ENCODE measurements at places on chromosomes 6 and 20.

DNA sequence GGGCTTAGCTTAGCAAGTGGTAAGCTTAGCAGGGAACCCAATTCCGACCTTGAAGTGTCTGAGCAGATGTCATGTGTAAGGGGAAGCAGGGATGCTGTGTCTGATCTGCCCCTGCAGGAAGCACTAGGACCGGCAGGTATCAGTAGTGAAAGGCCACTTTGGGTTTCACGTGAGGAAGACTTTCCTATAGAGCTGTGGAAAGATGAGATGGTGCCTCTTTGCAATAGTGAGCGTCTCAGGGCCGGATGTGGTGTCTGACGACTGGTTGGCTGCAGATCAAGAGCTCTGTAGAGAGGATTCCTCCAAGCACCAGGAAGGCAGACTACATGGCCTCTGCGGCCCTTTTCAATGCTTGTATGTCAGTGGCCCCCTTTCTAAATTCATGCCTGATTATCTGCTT is 98.3 kb downstream of the TIAM2 start:
- DNase-seq, result no peak

GRCh38 chr6:31152781-31153180 is 4.8 kb downstream of the CCHCR1 start:
- no peak for DNase-seq

DNA sequence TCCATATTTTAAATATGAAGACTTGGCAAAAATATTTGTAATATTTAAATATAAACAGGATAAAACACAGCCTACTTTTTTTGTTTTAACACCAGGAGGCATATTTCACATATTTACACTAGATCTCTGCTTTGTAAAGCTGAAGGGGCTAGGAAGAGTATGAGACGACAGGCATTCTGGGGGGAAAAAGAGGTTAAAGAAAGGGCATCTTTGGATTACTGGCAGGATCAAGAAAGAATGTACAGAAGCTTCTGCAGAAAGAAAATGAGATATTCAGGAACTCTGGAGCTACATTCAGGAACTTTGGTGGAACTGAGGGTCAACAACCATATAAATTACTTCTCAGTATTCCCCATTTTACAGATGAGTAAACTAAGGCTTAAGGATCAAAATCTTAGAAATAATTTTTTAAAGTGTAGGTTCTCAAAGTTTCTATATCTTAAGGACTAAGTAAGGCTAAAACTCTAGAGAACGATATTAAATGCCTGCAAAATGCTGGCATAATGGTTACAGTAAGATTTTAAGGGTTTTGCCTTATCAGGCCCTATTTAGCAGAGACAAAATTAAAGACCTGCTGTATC is 156.5 kb downstream of the CDK19 start:
- DNase-seq, result no peak

- DNase-seq, result no peak
These were observed 79.5 kb upstream of the PREP start for GRCh38 chr6:105482227-105482844.

DNA sequence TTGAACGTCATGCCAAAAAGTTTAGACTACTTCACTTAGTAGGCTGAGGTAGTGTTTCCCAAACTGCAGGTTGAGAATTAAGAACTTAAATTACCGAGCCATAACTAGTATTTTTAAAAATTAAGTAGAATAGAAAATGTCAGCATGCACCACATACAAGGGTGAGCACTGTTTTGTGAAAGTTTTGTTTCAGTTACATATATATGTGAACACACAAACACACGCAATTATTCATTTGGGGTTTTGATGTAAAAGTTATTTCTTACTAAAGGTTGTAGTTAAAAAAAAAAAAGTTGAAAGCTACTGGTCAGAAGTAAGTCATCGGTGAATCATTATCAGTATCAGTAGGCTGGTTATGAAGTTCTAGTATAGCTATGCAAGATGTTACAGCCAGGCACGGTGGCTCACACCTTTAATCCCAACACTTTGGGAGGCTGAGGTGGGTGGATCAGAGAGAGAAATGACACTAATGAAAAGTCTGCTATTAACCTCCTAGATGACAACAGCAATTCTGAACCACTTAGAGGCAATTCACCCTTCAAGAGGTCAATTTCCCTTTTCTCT is 24.1 kb downstream of the FASTKD5 start:
- DNase-seq, result no peak

GRCh38 chr6:40476673-40477072 is 110.5 kb downstream of the LRFN2 start:
- DNase-seq, result no peak

DNA sequence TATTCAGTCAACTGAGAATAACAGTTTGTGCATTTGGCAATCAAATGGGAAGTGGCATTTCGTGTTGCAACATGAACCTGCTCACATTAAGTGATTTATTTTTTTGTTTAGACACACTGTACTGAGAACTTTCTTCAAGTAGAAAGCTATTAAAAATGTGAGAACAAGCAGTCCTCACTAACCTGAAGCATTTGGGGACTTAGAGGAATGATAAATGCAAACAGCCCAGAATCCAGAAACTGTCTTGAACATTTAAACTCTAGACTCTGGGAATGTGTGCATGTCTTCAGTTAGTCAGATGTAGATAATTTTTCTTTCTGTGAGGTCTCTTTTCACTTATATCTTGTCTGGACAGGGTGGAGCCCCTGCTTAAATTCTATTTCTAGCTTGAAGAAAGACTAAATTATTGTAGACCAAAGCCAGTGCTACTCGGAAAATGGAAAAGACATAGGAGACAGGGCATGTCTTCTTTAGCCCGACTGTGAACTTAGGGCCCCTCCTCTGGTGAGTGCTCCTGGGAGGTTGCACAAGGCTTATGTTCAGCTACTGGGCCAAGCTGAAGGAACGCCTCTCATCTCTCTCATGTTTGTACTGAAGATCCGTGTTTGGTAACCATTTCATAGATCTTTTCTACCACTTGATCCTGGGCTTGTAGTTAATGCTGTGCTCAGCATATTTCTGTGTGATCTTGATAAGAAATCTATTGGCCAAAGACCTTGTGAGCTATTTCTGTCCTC is 70.1 kb downstream of the SLX4IP start:
- no peak for DNase-seq

GRCh38 chr6:21190701-21191100 is 402.9 kb upstream of the SOX4 start:
- no peak for DNase-seq

- no peak for DNase-seq
These were observed 352.4 kb downstream of the TBC1D32 start for GRCh38 chr6:120981835-120982234.

DNA sequence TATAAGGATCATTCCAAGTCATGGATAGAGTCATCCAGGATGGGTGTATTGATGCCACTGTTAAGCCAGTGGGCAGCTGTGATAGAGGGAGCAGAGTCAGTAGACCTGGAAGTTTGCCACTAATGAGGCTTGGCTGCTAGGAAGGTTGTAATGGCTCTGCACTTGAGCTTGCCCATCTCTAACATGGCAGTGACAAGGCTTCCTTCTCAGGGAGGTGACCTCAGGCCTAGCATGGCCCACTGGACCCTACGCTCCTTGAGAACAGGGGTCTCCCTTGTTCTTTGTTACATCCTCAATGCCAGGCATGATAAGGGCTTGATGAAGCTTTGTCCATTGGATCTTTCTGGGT is 155.1 kb downstream of the CD83 start:
- DNase-seq, result no peak

GRCh38 chr6:33952016-33952415 is 148.2 kb upstream of the MLN start:
- DNase-seq, result no peak

GRCh38 chr6:117228202-117228601 is 37.2 kb upstream of the VGLL2 start:
- DNase-seq, result no peak

GRCh38 chr6:71642120-71642519 is 244.2 kb upstream of the RIMS1 start:
- no peak for DNase-seq

- DNase-seq, result no peak
These were observed 118.0 kb upstream of the CD93 start for GRCh38 chr20:23203951-23204730.

DNA sequence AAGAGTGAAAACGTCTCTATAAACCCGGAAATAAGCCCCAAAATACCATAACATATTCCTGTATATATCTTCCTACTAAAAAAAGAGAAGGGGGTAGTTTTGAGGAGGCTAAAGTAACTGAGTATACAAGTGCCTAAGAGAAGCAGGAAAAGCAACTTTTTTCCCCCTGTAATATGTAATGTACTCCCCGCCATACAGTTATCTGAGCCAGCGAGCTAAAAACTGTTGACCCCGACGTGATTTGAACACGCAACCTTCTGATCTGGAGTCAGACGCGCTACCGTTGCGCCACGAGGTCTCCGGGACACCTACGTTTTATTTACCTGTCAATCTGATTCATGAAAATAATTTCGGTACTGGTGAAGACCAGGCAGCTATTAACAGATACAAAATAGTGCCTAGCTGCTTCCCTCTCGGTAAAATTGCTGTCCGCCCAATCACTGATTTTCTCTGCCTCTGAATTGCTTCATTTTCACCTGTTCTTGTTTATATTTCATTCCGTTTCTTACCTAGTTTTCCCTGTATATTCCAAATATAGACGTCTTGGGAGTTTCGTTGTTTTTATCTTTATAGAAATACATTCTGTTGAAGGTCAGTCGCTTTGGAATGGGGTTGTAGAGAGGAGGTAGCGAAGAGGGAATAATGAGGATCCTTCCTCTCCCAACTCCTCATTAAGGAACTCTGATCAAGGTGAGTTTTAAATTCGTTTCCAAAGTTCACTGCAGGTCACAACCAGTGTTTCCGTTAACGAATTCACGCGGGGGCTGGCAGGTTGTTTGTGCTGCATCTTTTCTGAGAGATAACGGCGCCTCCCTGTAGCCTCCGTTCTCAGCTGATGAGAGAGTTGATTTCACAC is 33.6 kb upstream of the BTN3A2 start:
- DNase-seq, result no peak

- DNase-seq, result no peak
These were observed 8.7 kb downstream of the CTNNBL1 start for GRCh38 chr20:37702403-37703034.

- no peak for DNase-seq
These were observed 129.8 kb downstream of the PREX1 start for GRCh38 chr20:48697845-48698491.

GRCh38 chr20:60806354-60806753 is 445.7 kb upstream of the CDH4 start:
- DNase-seq, result no peak

- no peak for DNase-seq
These were observed 227.1 kb downstream of the ANKRD60 start for GRCh38 chr20:58001381-58001780.

DNA sequence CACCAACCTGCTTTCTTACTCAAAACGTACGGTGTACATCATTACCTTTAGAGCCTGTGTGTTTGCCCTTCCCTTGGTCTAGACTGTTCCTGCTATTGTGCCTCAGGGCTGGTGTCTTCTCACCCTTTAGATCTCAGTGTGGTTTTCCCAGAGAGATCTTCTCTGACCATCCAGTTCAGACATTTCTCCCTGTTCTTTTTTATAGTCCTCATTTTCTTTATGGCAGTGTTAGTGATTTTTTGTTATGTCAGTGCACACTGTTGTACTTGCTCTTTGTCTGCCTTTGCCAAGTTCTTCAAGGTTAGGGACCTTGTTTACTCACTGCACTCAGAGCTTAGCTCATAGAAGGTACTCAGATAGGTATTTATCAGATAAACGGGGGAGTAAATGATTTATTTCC is 82.8 kb downstream of the ATRN start:
- no peak for DNase-seq

- no peak for DNase-seq
These were observed 15.7 kb upstream of the NHSL1 start for GRCh38 chr6:138514860-138515540.

GRCh38 chr20:39581034-39581433 is 618.9 kb downstream of the DHX35 start:
- DNase-seq, result no peak

- no peak for DNase-seq
These were observed 59.9 kb downstream of the NUDT3 start for GRCh38 chr6:34332251-34333198.

DNA sequence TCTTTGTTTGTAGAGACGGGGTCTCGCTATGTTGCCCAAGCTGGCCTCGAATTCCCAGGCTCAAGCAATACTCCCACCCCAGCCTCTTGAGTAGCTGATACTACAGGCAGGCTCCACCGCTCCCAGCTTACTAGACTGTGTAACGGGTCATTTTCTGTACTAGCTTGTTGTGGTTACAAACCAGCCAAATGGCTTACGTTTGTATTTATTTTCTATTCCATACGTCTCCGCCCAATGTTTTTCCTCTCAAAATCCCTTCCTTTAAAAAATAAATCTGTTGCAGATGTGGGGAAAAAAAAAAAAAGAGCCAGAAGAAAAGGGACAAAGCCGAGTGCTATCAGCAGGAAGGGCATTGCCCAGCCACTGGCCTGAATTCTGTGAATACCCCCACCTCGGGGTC is 41.6 kb downstream of the PRND start:
- no peak for DNase-seq

- no peak for DNase-seq
These were observed 84.8 kb downstream of the TRERF1 start for GRCh38 chr6:42366999-42367352.

DNA sequence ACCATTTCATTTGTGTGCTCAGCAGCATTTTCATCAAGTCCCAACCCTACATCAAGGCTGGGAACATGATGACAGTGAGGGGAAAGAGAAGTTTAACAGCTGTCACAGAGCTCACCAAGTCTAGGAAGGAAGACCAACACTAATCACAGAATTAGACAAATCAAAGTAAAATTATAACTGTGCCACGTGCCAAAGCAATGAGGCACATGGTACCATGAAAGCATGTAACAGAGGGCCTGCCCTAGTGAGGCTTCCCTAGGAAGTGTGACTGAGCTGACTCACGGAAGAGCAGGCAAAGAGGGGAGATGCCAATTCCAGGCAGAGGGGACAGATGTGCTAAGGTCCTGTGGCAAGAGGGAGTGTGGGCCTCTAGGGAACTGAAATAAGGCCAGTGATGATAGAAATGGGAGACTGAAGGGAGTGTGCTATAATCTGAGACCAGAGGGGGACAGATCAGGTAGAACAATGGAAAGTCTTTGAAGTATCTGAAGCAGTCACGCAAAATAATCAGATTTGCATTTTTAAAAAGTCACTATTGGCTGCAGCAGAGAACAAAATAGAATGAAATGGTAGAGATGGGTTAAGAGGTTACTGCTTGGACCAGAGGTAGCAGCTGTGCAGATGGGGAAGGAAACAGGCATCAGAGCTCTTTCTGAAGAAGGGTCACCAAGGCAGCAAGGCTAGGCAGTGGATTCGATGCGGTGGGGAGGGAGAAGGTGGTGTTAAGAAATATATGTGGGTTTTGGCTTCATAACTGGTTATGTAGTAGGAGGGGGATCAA is 86.8 kb downstream of the GPR6 start:
- no peak for DNase-seq

DNA sequence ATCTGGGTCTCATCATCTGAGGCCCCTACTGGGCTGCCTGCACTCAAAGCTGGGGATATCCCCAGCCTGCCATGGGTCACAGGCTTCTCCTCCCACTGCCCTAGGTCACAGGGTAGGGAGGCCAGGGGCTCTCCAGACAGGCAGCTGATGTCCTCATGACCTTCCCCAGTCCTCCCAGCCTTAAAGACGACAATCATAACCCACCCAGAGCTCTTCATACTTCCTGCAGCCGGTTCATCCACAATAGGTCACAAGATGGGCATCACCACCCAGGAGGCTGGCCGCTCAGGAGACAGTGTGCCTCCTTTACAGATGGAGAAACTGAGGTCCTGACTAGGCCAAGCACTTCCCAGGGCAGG is 15.2 kb downstream of the TFEB start:
- DNase-seq, result no peak
